ENCODE measurements at places on chromosomes 5 and 9.

- peak; percentile 74 for DNase-seq
Observed at GRCh38 chr9:129489838-129490582, 130.9 kb downstream of the C9orf50 start.

- no peak for DNase-seq
Observed at GRCh38 chr5:35229076-35230037, 930 bp downstream of the PRLR start.

DNA sequence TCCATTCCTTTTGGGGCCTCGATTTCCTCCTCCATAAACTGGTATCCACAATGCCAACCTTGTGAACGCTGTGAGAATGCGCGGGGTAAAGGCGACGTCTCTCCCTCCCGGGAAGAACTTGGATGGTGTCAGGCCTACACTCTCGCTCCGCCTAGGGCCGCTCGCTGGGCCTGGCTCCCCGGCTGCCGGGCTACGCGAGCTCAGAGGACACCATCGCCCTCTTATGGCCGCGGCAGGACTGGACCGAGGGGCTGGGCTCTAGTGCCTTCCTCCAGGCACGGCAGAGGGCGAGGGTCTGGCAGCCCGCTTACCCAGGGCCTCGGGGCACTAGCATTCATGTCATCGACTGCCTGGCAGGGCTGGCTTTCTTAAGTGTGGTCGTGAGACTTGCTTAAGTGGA, 1.3 kb upstream of the EXOSC2 start:
- DNase-seq: no peak

GRCh38 chr5:88688984-88689667, 193.9 kb downstream of the MEF2C start:
- DNase-seq: no peak

DNA sequence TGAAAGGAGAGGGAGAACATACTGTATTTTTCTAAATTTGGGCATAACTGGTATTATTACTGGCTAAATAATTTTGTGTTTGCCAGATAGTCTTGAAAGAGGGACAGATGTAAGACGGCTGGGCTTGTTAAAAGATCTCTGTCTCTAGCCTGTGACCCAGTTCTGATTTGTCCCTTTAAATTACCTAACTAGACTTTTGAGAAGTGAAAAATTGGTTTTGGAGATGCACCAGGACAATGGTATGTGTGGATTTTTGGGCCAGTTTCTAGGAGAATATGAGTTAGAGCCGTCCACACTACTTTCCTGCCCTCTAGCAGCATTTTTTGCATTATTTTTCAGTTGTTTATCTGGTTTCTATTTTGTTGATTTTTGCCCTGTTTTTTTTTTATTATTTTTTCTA, 33.5 kb downstream of the LNPEP start:
- DNase-seq: no peak

DNA sequence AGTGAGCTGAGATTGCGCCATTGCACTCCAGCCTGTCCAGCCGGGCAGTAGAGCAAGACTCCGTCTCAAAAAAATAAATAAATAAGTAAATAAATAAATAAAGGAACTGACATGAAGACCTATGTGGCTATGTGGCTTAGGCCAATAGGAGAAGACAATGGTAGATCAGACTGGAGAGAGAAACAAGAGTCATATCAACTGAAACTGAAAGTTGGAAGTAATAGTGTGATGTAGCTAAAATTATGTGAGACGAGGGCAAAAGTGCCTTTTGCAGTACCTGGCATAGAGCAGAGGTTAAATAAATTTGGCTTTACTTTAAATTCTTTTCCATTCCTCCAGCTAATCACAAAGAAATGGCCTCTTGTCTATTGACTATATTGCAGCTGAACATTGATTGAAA, 7.3 kb downstream of the FBP2 start:
- DNase-seq: no peak

- DNase-seq: peak; percentile 26
Observed at GRCh38 chr5:14415024-14415697, 166.4 kb upstream of the OTULINL start.

DNA sequence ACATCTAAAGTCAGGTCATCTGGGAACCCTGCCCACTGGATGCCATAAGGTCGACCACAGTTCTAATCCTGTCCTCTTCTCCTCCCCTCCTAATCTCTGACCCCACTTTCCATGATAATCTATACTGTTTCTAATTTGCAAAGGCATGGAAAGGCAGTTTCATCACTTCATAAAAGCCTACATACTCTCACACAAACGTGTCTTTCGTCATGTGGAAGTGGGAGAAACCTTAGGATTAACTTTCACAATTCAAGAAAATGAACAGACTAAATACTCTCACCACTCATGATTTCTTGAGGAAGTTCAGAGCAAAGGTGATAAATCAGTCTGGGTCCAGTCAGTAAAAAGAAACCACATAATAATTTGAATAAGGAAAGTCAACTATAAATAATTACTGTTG, 5.5 kb downstream of the FANCC start:
- DNase-seq: no peak

- DNase-seq: no peak
Observed at GRCh38 chr5:66932457-66932856, 264.1 kb downstream of the CD180 start.

GRCh38 chr9:16321461-16322119, 548.9 kb downstream of the BNC2 start:
- no peak for DNase-seq

GRCh38 chr9:36423206-36423605, 23.1 kb upstream of the RNF38 start:
- no peak for DNase-seq

- no peak for DNase-seq
Observed at GRCh38 chr5:180323941-180324600, 29.1 kb downstream of the GFPT2 start.

GRCh38 chr5:138233280-138233679, 20.2 kb upstream of the CDC23 start:
- DNase-seq: no peak

- DNase-seq: peak; percentile 26
Observed at GRCh38 chr9:37408933-37409710, 13.4 kb upstream of the GRHPR start.

- DNase-seq: no peak
Observed at GRCh38 chr5:166862581-166862980, 1428.9 kb upstream of the WWC1 start.

GRCh38 chr5:10839118-10839517, 78.1 kb upstream of the DAP start:
- DNase-seq: no peak

DNA sequence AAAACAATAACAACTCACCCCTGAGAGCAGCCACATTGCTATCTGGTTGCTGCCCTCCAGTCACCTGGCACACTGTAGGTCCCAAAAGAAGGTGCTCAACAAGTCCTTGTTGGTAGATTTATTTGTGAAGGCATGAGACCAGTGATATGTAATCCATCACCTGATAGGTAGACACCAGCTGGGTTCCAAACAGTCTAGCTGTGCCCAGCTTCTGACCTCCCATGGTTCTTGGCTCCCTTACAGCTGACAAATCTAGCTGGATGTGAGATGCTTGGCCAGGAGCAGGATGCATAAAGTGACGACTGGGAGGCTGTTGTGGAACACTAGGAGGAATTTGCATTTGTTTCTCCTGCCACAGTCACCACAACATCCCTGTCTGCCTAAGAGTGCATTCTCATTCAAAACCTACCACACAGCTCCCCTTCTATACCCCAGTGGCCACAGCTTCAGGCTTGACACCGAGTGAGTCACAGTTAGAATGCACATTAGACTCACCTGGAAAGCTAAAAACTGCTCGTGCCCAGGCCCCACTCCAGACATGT, 7.8 kb upstream of the VLDLR start:
- DNase-seq: no peak

DNA sequence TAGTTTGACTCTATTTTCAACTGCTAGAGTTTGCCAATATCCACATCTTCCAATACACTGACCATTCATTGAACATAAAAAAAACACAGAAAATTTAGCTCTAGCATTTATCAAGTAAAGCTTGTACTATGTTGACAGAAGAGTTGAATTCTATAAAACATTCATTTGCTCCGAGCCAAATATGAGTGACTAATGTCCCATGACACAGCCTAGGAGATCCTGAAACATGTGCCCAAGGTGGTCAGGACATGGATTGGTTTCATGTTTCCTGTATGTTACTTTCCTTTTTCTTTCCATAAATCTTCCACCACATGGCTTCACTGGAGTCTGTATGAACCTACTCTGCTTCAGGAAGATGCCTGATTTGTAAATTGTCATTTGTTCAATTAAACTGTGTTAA, 122.4 kb upstream of the PRDM9 start:
- DNase-seq: no peak

DNA sequence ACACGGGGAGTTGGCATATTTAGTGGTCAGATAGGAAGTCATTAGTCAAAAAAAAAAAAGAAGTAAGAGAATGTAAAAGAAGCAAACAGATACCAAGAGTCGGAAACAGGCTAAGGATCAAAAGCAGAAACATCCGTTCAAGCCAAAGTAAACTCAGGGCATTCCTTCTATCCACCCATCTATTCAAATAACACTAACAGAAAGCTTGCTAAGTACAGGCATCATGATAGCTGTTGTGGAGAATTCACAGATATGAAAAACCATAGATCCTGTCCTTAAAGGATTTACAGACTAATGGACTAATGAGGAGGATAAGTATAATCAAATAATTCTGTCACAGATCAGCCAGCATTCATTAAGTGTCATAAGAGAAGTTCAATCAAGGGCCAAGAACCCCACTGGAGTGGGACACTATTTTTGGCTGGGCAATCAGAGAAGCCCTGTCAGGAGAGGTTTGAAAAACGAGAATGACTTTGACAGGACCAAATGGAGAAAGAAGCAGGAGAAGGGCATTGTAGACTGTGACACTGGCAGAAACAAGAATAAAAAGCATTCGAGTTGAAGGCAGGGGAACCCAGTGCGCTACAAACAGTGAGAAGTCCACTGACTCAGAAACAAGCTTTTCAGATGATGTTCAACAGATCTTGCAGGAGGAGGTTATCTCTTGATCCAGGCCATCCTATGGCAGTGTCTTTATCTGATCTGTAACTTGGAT, 154.2 kb upstream of the TSLP start:
- no peak for DNase-seq

GRCh38 chr5:93406971-93407401, 174.0 kb downstream of the NR2F1-AS1 start:
- DNase-seq: no peak

DNA sequence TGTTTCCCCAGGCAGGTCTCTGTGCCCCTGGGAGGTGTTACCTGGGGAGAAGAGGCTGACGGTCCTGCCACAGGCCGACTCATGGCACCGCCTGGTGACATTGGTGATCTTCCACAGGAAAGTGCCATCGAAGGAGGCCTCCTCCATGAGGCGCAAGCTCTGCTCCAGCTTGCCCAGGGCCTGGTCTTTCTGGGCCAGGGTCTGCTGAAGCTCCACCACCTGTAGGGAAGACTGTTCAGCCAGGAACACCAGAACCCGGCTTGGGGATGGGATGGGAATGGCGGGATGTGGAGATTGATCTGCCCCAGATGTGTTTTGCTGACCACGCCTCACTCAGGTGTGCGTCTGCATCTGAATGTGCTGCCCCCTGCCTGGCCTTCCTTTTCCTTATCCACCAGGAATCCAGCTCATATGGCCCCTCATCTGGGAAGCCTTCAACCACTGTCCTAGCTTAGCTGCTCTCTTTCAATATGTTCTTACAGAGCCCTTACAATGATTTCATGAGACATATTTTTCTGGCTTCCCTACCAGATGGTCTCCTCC, 15.2 kb downstream of the TRAF1 start:
- no peak for DNase-seq

DNA sequence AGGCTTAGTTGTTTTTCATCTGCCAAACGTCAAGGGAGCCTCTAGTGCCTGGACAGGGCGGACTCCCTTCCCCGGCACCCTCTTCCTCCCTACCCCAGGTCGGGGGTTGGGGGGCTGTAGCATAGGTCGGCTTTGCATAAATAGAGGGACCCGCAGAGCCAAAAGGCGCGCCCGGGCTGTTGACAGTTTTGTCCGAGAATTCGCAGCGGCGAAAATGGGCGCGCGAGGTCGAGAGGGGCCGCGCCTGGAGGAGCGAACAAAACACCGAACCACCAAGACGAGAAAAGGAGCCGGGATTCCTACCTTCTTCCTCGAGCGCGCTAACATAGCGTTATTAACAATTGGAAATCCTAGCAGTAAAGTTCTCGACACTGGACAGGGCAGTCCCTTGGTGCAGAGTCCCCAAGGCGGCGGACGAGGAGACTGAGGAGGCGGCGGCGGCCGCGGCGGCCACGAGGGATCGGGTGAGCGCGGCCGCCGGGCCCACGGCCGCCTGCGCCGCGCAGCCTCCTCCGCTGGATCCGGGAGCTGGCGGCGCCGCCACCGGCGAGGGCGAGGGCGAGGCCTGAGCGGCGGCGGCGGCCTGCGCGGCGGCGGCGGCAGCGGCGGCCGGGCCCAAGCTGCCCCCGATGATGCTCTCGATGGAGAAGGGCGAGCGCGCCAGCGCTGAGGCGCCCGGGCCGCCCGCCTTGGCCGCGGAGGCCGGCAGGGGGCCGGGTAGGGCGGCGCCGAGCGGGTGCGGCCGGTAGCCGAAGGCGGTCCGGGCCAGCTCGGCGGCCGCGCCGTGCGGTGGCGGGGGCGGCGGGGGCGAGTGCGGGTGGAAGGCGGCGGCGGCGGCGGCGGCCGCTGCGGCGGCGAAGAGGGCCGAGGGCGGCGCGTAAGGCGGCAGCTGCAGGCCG, 1.7 kb downstream of the FOXD1 start:
- no peak for DNase-seq

- DNase-seq: no peak
Observed at GRCh38 chr9:110933350-110934001, 104.8 kb downstream of the LPAR1 start.

- peak; percentile 42 for DNase-seq
Observed at GRCh38 chr9:34647651-34648050, 1.2 kb downstream of the GALT start.

DNA sequence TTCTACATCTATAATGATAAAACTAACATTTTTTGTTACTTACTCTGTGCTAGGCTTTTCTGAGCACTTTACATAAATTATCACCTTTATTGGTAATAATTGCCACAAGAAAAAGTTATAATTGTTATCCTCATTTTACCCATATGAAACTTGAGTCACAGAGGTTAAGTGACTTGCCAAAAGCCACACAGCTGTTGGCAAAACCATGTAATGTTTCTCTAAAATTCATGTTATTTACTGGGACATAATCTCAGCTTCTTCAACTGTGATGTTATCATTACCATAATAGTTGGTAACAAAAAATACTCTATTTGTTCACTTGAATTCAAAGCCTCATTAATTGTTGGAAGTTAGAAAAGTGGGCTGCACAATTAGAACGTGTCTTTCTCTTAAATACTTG, 437.3 kb downstream of the BRINP1 start:
- DNase-seq: no peak

DNA sequence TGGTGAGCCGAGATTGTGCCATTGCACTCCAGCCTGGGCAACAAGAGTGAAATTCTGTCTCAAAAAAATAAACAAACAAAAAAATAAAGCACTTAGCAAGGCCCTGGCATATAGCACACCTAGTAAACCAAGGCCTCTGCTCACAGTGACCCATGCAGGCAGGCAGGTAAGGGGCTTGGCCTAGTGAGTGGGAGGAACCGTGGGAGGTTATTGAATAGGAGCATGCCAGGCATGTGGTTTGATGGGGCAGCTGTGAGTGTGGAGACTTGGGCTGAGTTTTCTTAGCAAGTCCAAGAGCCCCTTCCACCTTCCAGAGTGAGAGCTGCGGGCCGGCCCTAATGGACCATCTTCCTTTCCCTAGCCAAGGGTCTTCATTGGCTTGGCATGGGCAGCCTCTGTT, 4.5 kb upstream of the NDST1 start:
- no peak for DNase-seq

Data from activated naive CD4-positive, alpha-beta T cell treated with anti-CD3 and anti-CD28 coated beads, Interleukin-2, amount 10 ng/mL, durations not matched to agents 7 days and 5 days (primary cell).